ENCODE measurements at places on chromosomes 5 and 9.

DNA sequence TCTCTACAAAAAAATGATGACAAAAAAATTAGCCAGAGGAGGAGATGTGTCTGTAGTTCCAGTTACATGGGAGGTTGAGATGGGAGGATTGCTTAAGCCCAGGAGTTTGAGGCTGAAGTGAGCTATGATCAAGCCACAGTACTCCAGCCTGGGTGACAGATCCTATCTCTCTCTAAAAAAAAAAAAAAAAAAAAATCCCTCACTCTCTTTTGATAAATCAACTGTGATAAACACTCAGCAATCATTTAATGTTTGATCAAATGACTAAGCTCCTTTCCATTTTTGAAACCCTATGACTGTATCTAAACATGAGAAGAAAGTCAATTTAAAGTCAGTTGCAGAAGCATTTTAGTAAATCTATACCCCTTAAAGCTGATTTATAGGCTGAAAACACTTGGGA lies 112.1 kb upstream of the IL6ST start:
- no peak for DNase-seq

DNA sequence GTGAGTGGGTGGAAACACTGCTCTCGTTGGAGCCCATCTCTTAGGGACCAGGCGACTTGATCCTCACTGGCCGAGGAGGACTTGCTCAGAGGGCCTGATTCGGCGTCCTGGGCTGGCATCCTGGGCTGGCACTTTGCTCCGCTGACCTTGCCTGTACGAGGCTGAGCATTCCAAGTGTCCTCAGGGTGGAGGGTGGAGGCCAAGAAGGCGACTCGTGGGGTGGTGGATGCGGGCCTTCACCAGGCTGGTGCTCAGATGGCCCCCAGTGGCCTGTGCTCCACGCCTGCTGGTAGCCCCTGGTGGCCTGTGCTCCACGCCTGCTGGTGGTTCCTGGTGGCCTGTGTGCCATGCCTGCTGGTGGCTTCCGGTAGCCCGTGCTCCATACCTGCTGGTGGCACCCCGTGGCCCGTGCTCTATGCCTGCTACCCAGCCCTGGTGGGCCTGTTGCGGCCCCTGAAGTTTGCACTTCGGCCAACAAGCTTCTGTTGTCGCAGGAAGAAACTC lies 42.9 kb downstream of the PHF2 start:
- no peak for DNase-seq

DNA sequence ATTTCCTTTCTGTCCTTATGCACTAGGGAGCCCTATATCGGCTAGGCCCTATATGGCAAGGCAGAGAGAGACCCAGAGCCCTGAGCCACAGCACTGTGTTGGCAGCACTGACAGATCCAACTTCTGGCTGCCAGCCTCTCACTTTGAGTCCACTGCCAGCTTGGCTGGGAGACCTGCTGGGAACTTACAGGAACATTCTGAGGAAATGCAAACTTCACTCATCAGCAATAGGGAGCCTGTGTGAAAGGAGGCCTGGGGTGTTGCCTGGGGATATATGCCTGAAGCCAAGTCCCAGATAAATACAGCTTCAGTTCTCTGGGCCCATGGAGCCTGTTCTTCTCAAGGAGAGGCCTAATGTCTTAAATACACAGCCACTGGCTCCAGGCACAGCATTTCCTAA lies 78.0 kb downstream of the ADRB2 start:
- DNase-seq: no peak

GRCh38 chr5:105905392-105905791 lies 1765.3 kb downstream of the EFNA5 start:
- DNase-seq: no peak

GRCh38 chr5:132059696-132060500 lies 557 bp upstream of the IL3 start:
- no peak for DNase-seq

DNA sequence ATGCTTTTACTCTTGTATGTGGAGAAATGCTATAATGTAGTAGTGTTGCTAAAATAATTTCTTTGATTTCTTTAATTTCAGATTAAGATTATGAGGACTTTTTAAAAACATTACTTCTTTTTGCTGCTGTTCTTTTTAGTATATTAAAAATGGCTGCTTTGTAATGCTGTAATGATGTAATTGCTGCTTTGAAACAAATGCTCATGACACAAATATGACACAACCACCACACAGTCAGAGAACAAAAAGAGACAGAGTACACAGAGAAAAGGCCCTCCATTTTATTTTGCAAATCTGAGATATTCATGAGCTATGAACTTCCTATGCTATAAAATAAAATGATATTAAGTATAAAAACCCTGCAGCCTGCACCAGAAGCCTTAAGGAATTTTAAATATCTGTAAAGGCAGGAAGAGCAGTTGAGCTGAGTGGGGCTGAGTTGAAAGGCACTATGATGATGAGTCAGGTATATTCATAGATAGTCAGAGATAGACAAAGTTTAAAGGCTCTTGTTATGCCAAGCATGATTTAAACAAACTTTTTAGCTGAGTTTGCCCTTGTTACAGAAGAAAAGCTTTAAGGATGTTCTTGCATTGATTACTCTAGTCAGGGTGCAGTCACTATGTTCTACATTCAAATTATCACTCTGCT lies 5.1 kb upstream of the POU5F2 start:
- DNase-seq: no peak

- DNase-seq: no peak
These were observed 56.6 kb downstream of the KCNN2 start for GRCh38 chr5:114418176-114419066.

GRCh38 chr5:81297531-81297930 lies 3.9 kb upstream of the ZCCHC9 start:
- no peak for DNase-seq

GRCh38 chr5:83096660-83097339 lies 19.5 kb downstream of the XRCC4 start:
- DNase-seq: no peak

DNA sequence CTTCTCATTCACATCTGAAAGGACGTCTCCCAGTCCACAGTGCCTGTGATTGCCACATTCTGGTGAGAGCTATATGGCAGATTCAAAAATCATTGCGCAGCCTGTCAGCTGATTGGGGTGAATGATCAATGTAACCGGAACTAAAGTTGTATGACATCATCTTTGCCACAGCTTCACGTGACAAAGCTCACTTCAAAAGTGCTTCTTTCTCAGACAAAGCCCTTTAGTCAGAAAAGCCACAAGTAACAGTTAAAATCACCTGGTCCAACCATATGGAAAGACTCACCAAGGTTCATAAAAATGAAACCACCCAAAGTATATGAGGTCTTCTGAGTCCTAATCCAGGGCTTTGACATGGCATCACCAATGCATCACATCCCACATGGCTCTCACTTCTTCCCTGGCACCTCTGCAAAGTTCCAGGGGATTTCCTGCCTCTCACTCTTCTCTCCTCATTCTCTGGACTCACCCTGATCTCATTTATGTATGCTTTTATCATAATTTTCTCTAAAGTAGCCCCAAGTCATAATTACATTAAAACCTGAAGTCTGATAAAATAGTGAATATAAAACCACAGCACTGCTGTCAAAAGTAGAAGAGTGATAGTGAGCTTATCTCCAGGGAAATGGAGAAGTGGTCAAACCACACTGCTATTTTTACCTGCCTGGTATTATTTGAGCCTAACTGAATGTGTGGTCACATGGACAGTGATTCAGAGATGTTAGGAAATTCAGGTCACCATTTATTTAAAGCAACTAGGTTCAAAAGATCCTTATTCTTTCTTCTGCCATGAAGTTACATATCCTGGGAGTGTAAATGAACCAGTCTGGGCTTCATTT lies 193.1 kb upstream of the PTGER4 start:
- DNase-seq: peak; percentile 34

DNA sequence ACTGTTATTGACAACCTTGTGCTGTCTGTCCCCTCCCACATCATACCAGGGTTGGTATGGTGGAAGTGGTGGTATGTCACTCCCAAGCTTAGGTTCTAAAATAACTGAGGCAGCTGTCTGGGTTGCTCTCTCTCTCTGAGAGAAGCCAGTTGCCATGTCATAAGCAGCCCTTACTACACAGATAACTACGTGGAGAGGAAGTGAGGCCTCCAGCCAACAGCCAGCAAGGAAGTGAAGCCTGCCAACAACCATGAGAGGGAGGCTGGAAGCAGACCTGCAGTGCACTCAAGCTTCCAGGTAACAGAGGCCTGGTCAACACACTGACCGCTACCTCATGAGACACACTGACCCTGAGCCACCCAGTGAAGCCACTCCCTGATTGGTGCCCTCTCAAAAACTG lies 18.6 kb downstream of the CTNNAL1 start:
- no peak for DNase-seq

GRCh38 chr5:126769703-126770102 lies 7.2 kb upstream of the LMNB1 start:
- DNase-seq: no peak

DNA sequence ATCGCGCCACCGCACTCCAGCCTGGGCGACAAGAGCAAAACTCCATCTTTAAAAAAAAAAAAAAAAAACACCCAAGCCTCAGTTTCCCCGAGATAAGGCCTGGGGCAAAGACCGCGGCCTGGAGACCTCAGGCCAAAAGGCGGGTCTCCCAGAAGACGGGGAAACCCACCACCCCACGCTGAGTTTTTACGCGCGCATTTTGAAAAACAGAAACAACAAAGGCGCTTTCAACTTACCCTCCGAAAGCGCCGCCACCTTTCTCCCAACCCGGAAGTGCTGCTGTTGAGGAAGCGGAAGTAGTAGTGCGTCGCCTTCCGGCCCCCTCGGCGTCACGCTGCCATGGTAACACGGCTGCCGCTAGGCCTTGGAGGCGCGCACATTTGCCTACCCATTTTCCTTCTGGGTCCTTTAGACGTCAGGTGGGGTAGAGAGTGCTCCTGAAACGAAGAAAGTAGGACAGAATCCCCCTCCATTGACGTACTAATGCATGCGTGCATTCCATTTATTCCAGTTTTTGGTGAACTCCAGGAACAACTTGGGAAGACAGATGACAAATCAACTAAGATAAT lies at the start of gene TTF1:
TSS of gene TTF1 (minus strand) at position 287 of the 569 bp plus-strand sequence. CDS start 4,019 bp downstream, outside the sequence.
- peak; percentile 91 for DNase-seq

DNA sequence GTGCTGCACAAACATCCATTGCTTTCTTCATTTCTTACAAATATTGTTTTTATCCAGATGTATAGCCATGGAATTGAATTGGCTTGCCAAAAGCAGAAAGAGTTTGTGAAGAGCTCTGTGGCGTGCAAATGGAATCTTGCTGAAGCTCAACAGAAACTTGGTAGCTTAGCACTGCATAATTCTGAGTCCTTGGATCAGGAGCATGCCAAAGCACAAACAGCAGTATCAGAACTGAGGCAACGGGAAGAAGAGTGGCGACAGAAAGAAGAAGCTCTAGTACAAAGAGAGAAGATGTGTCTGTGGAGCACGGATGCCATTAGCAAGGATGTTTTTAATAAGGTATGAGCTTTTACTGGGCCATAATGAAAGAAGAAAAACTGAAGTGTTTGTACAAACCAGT lies 5.5 kb downstream of the CDC37L1 start:
- DNase-seq: no peak

- DNase-seq: no peak
These were observed 34.8 kb downstream of the THBS4 start for GRCh38 chr5:80069918-80070318.

- no peak for DNase-seq
These were observed 15.1 kb upstream of the TNFSF15 start for GRCh38 chr9:114820776-114821501.
